Activated CD4-positive, alpha-beta T cell treated with anti-CD3 and anti-CD28 coated beads, Interleukin-2, amount 10 ng/mL, durations not matched to agents 7 days and 5 days (primary cell): ENCODE measurements at places on chromosomes 1 and 21.

DNA sequence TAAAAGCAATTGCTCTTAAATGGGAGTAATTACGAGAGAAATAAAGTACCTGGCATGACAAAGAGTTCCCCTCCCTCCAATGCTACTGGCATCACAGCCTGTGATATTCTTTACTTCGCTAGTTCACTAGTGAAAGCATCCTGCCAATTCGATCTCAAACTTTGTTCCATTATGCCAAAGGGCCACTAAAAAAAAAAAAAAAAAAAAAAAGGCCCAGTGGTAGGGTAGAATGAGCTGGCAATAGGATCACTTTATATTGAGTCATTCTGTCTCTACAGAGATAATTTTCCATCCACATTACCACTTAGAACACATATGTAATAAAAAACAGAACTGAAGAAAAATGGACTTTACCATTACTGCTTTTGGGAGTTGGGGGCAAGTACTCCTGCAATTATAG is 11.2 kb downstream of the PUM1 start:
- DNase-seq: no peak

- no peak for DNase-seq
Measured at GRCh38 chr1:241738284-241739078, 86.4 kb downstream of the WDR64 start.

- DNase-seq: no peak
Measured at GRCh38 chr1:87535551-87535950, 206.9 kb downstream of the LMO4 start.

GRCh38 chr21:35232545-35233176 is 183.6 kb upstream of the RUNX1 start:
- DNase-seq: no peak

GRCh38 chr1:118944546-118944945 is 43.6 kb downstream of the TBX15 start:
- no peak for DNase-seq

DNA sequence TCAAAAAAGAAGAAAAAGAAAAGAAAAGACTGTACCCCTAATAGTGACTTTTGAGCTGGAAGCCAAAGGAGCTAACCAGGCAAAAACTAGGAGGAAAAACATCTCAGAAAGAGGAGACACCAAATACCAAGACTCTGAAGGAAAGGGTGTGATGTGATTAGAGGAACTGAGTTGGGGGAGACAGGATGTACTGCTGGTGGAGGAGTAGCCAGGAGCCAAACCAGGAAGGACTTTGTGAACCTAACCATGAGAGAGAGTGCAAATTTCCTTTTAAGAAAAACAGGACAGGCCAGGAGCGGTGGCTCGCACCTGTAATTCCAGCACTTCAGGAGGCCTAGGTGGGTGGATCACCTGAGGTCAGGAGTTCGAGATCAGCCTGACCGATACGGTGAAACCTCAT is 4.1 kb upstream of the RBP7 start:
- DNase-seq: no peak

DNA sequence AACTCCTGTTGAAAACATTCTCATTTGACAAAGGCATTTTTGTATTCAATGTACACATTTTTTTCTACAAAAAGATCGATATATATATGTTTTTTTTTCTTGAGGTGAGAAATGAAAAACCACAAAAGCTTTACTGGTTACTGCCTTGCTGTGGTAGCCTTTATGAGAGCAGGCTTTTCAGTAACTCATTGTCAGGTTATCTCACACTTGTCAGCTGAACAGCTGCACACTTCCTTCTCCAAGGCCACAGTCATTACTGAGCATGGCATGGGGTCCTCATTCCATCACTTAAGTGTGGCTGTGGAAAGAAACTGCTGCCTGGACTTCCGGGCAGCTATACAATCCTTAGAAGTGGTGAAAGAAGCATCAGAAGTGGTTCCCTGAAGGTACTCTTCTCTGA is 169.3 kb upstream of the ZP4 start:
- no peak for DNase-seq

DNA sequence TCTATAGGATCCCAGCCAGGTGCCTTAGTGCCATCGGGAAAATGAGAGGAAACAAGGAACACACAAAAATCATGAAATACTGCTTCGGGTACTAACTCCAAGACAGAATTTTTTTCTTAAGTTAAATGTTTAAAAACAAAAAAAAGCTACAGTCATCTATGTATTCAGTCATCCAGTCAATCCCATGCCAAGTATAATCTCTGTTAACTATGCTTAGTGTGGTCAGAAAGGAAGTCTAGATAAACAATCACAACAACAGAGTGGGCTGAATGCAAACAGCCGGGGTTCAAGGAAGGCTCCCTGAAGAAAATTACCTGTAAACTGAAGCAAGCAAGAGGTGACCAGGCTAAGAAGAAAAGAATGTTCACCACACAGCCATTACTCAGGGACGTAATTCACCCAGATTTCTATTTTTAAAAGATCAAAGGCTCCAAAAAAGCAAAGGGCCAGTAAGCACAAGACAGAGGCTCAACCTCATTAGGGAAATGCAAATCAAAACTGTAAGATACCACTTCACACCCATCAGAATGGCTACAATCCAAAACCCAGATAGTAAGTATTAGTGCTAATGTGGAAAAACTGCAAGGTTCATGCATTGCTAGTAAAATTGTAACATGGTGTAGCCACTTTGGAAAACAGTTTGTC is 53.0 kb downstream of the RERE start:
- no peak for DNase-seq

GRCh38 chr21:33543505-33544129 is 779 bp downstream of the SON start:
- peak; percentile 71 for DNase-seq

DNA sequence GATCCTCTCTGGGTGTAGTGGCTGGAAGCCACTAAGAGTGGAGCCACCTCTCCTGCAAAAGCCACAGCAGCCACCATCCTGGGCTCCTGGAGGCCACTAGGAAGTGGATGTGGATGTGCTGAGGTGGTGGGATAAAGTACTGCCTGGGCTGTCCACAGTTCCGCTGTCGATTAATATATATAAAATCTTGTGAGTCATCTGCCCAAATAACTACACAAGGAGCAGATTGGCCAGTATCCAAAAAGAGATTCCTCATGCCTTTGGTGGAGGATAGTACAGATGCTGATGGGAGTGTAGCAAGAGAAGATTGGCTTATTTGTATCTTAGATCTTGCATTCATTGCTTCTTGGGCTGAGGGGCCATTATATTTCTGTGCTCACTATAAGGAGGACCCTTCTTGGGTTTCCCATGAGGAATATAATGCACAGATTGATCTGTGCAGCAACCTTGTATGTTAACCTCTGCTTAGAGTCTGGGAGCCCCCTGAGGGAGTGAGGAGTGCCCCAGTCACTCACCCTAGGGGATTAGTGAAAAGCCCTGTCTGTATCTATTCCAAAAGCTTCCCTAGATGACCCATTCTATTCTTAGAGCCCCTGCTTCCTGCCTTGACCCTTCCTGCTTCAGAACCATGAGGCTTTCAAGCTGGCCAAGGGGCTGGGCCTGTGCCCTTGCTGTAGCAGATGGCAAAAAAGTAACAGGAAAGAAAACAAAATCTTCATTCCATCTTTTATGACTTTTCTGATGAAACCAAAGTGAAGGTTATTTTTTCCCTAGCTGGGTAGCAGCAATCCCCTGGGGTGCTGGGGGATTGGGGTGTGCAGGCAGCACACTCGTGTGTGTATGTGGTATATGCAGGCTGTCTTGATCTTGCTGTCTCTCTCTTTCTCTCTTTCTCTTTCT is 31.7 kb downstream of the RCSD1 start:
- no peak for DNase-seq

DNA sequence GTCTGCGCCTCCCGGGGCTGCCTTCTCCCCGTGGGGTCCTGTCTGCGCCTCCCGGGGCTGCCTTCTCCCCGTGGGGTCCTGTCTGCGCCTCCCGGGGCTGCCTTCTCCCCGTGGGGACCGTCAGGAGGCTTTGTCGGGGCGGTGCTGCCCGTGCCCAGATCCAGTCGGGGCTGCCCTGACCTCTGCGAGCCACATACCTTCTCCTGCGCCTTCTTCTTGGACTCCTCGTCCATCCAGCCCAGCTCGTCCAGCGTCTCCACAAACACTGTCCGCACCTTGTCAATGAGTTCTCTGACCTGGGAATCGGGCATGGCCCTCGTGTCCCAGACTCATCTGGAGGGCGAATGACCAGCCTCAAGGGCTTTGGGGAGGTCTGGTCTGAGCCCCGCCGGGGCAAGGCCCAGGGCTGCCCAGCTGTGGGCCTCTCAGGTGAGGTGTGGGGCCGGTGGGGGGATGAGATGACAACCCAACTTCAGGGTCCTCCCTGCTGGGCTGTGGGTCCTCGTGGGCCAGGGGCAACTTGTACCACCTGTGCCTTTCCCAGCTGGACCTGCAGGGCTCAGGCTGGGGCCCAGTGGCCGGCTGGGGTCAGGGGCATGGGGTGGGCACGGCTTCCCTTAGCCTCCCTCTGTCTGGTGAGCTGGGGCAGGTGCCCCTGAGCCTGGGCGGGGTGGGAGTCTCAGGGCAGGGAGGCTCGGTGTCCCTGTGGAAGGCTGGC is 9.4 kb downstream of the PRXL2B start:
- DNase-seq: no peak

- DNase-seq: peak; percentile 42
Measured at GRCh38 chr1:21175670-21176581, 771 bp downstream of the EIF4G3 start.

DNA sequence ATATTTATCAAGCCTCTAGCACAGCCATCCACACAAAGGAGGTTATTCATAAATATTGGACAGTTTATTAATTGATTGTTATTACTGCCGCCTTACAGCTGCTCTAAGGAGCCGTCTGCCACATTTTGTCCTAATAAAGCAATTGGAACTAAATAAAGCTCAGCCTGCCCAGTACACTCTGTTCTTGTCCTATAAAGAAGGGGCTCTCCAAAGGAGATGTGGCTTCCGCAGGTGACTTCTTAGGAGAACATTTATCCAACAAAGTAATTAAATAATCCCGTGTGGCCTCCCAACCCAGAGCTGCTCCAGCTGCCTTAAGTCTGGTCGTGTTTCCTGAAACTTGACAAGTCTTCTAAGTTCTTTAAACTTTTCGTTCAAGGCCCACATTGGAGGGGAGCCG is 497.7 kb downstream of the NPHP4 start:
- no peak for DNase-seq

GRCh38 chr21:34807146-34807880 is 138.5 kb downstream of the CLIC6 start:
- peak; percentile 44 for DNase-seq

DNA sequence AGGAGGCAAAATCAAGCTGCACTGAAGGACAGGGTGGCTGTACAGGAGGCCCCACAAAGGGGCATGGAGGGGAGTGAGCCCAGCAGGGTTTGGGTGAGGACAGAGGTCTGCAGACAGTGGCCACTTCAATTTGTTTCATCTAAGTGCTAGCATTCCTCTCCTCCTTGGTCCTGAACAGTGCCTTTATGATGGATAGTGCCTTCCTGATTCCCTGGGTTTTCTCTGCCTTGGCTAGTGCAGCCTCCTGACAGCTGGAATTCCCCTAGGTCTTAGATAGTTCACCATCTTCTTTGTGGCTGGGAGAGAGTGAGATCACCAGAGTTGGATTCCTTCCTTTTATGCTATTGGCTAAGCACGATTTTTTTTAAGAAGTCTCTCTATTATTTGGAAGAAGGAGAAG is 3.8 kb upstream of the HPCAL4 start:
- no peak for DNase-seq

GRCh38 chr1:114076308-114076707 is 77.4 kb downstream of the SYT6 start:
- no peak for DNase-seq

- DNase-seq: no peak
Measured at GRCh38 chr1:16338961-16339360, 13.3 kb downstream of the FBXO42 start.

DNA sequence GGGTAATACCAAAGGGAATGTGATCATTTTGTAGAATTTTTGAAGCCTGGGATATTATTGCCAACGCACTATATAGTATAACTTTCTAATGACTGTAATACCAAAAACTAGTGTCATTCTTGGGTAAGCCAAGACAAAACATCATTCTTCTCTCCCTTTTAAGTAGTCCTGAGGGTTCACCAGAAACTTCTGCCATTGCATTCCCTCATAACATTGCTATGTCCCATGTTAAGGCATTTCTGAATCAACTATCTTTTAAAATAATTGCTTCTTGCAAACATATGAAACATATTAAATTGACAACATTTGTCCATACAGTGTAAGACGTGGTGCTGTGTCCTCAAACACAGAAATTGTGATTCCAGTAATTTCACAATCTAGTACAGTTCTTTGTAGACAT is 29.9 kb upstream of the C1orf21 start:
- no peak for DNase-seq

DNA sequence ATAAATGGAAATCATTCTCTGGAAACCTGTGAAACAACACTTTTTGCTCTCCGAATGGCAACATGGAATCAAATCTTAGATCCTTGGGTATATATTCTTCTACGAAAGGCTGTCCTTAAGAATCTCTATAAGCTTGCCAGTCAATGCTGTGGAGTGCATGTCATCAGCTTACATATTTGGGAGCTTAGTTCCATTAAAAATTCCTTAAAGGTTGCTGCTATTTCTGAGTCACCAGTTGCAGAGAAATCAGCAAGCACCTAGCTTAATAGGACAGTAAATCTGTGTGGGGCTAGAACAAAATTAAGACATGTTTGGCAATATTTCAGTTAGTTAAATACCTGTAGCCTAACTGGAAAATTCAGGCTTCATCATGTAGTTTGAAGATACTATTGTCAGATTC is 45.7 kb downstream of the PTGFR start:
- no peak for DNase-seq

DNA sequence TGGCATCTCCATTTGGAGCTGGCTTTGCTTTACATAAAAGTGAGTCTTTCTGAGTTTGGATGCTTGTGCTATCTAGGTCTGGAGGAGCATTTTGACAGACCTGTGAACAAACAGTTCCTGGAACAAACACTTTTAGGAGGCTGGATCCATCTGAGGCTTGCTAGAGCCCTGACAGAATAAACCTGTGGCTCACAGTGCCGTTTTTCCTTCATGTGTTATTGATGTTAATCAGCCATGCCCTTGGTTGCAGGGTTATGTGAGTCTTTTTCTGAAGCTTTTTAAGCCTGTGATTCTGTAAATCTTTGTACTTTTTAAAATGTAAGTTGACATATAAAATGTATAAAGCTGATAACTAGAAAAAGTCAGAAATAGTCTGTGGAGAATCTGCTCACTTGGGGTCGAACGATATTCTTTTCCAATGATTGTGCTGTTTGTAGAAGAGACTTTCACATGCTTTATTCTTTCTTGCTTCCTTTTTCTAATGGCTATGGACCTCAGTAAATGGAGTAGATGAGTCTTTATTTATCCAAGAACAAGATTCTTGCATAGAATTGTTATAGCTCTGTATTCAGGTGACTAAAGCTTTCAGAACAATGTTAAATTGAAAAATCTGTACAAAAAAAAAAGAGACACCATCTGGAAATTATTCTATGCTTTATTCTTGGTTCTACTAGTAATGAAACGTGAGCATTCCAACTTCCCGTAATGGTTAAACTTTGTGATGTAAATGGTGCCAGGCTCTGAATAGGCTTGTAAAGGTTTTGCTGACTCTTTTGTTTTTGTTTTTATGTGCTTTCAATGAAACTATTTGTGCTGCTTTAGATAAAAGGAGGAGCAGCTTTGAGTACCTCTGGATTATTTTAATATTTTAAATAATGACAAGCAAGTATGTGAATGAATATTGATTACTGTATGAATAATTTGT is 53.7 kb downstream of the CACHD1 start:
- DNase-seq: no peak

- no peak for DNase-seq
Measured at GRCh38 chr1:14476170-14476955, 122.1 kb upstream of the KAZN start.

GRCh38 chr1:202073206-202073605 is 49.5 kb upstream of the GPR37L1 start:
- DNase-seq: no peak
